Stimulated activated CD4-positive, alpha-beta T cell treated with anti-CD3 and anti-CD28 coated beads, Interleukin-15, amount 100 ng/mL, for 1 hour (primary cell): ENCODE measurements at places on chromosomes 7 and 10.

GRCh38 chr10:88228130-88228529, 355.0 kb downstream of the RNLS start:
- DNase-seq: no peak

GRCh38 chr7:50717181-50717580, 65.5 kb downstream of the GRB10 start:
- DNase-seq: no peak

- no peak for DNase-seq
Observed at GRCh38 chr10:82618007-82618406, 743.0 kb downstream of the NRG3 start.

GRCh38 chr7:70907259-70908247, 224.4 kb upstream of the GALNT17 start:
- DNase-seq: no peak

- DNase-seq: no peak
Observed at GRCh38 chr10:13712837-13713581, 126.2 kb downstream of the PRPF18 start.

GRCh38 chr10:3208481-3209406, 36.2 kb upstream of the PITRM1 start:
- DNase-seq: no peak

DNA sequence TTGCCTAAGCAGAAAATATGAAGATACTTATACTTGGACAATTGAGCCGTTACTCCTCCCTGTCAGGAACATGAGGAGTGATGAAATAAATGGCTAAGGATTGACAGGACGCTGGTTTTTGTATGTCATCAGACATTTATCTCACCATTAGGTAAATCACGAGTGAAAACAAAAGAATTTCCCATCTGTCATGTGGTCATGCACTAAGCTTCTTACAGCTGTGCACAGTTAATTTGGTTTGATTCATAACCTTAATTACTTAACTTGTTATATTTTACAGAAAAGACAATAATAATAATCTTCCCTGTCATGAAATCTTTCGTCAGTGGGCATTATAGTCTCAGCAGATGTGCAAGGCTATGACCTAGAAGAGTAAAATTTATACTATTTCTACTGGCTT, 266.5 kb downstream of the HGF start:
- no peak for DNase-seq

- no peak for DNase-seq
Observed at GRCh38 chr7:28984631-28985030, 26.5 kb upstream of the TRIL start.
